ENCODE measurements at places on chromosomes 13 and 19.

GRCh38 chr13:35694549-35695447 lies 218.3 kb upstream of the MAB21L1 start:
- peak; percentile 49 for DNase-seq

- DNase-seq: no peak
Observed at GRCh38 chr19:21321996-21322395, 7.2 kb downstream of the ZNF708 start.

- DNase-seq: no peak
Observed at GRCh38 chr13:106376401-106377112, 158.9 kb downstream of the EFNB2 start.

GRCh38 chr13:92362717-92363116 lies 863.9 kb upstream of the GPC6 start:
- no peak for DNase-seq

- DNase-seq: no peak
Observed at GRCh38 chr13:19055611-19056010, 126.0 kb downstream of the TUBA3C start.

GRCh38 chr13:100636004-100636403 lies 38.6 kb downstream of the TMTC4 start:
- no peak for DNase-seq

- DNase-seq: no peak
Observed at GRCh38 chr19:39949026-39949747, 14.8 kb upstream of the FCGBP start.

GRCh38 chr13:113182046-113182445 lies 23.6 kb downstream of the PROZ start:
- no peak for DNase-seq

DNA sequence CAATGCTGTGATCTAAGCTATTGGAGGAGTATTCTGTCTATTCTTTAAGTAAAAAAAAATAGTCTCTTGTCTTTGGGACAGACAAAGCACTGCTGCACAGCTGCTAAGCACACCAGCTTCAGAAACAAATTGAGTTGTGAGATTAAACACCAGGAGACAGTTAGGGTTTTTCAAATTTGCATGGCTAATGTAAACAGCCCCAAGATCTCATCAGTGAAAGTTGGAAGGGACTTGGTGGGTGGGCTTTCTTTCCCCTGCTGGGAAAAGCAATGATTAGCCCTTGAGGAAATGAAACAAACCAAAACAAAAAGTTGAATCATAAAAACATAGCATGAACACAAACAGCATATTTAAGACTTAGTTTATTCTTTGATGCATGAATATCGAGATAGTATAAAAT lies 143.6 kb upstream of the SLITRK1 start:
- DNase-seq: peak; percentile 39

DNA sequence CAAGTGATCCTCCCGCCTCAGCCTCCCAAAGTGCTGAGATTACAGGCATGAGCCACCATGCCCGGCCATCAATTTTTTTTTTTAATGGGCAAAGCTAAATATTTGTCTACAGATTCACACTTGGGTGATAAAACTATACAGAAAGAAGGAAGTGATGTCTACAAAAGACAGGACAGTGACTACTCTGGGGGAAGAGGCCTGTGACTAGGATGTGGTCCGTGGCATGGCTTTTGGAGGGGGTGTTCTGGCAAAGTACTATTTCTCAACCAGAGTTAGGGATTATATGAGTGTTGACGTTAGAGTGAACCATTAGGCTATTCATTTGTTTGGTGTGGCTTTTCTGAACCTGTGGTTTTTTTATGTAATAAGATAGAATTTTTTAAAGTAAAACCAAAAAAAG lies 42.7 kb downstream of the INSR start:
- DNase-seq: no peak

DNA sequence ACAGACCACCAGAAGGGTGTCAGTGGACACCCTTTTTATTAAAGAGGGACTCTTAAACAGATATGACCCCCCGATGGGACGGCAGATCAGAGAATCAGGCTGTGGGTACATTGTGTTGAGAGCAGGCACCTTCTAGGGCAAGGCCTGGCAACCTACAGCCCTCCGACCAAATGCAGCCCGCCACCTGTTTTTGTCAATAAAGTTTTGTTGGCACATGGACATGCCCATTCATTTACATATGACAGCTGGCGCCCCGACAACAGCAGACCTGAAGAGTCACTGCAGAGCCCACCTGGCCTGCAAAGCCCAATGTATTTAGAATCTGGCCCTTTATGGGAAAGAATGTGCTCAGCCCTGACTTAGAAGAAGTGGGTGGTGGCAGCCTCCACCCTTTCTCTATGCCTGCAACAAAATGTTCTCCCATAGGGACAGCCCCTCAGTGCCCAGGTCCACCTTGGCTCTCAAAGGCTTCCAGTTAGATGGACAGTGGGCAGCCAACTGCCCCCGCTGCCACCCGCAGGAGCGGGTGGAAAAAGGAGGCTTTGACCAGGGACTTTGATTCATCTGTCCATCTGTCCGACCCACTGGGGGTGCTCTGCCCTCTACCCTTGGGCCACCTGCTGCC lies 184.9 kb downstream of the PTPRS start:
- DNase-seq: peak; percentile 62

- no peak for DNase-seq
Observed at GRCh38 chr13:83691966-83692365, 190.3 kb downstream of the SLITRK1 start.

- no peak for DNase-seq
Observed at GRCh38 chr19:48720251-48720612, 707 bp upstream of the MAMSTR start.

DNA sequence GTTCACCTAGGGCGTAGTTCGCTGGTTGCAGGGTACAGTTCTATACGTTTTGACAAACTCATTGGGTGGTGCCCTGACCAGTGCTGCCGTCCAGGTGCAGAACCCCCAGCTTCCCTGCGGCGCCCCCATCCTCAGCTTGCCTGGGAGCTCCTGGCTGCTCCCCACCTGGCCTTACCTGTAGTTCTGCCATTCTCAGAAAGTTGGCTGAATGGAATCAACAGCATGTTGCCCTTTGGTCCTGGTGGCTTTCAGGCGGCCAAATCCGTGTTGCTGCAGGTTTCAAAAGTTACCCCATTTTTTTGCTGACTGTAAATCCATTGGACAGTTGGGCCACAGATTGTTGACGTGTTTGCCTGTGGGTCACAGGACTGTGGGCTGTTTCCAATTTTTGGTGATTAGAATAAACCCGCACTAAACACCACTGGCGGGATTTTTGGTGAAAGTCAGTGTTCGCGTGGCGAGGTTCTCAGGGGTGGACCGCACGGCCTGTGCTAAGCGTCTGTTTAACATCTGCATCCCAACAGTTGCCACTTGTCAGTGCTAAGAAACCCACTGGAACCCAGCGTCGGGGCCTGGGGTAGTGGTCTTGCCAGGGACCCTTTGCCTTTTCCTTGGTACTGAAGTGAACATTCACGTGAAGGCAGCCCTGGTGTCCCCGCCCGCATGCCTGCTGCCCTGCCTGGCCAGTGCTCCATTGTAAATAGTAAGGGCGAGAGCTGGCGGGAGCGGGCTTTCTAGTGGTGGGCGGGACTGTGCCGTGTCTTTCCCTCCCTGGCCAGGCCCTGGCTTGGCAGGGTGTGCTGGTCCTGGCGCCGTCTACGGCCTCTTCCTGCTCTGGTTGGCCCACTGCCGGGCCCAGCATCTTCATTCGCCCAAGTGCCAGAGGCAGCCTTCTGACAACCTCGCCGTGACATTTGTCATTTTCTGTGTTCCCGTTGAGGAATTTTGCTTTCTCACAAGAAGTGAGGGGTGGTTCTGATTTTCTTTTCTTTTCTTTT lies 3.3 kb downstream of the DOT1L start:
- no peak for DNase-seq

GRCh38 chr13:51862957-51863356 lies 1.2 kb downstream of the CCDC70 start:
- DNase-seq: no peak

GRCh38 chr19:5360003-5360780 lies 19.6 kb upstream of the PTPRS start:
- no peak for DNase-seq

Data from eye (tissue), 1 donor.